Forelimb muscle (tissue), 1 donor: ENCODE measurements at places on chromosomes 4 and X. TPM values are rescaled to one million over a fixed set of nuclear protein-coding genes. Genes with fewer than 3 reads are reported as not detected.

The MID2 gene
- 8.3 TPM for polyA plus RNA-seq

- DNase-seq, result no peak
Observed at GRCh38 chr4:142559986-142560385, 286.1 kb downstream of the INPP4B start.

DNA sequence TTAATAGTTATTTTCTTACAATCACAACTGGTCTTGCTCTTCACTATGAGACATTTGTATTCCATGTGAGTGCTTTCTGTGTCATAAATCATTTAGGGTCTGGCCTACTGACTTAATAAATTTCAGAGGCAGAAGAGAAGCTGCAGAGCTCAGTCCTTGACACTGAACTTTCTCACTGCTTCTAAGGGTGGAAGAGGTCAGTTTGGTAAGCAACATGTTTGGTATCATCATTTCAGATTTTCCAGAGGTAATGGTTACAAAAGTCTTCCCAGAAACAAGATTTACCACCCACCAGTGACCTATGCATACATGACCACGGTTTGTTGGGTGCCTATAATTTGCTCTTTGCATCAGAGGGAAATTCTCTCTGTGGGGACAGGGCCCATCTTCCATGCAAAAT lies 148.6 kb downstream of the NR3C2 start:
- no peak for DNase-seq

The RBMXL3 gene
- polyA plus RNA-seq, result not detected

- DNase-seq, result no peak
Observed at GRCh38 chrX:78710171-78710570, 37.3 kb upstream of the LPAR4 start.

The KIF4A gene
- 5.5 TPM for polyA plus RNA-seq

The TASL gene
- polyA plus RNA-seq, result 0.58 TPM

DNA sequence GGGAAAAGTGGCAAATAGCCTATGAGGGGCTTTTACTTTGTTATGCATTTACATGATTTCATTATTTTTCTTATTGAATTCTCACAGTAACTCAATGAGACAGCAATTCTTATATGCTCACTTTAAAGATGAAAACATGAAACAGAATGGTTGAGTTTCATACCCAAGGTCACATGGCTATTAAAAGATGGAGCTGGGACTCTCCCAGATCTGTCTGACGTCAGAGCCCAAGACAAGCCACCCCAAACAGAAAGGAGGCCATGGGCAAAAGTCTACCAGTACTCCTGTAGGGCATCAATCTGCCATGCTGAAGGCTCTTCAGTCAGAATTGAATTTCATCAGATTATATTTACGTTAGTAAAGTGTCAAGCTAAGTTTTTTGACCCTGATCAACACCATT lies 13.2 kb downstream of the HSD17B11 start:
- DNase-seq, result no peak

The C4orf50 gene
- 0.01 TPM for polyA plus RNA-seq

The GLUD2 gene
- polyA plus RNA-seq, result 2.5 TPM

DNA sequence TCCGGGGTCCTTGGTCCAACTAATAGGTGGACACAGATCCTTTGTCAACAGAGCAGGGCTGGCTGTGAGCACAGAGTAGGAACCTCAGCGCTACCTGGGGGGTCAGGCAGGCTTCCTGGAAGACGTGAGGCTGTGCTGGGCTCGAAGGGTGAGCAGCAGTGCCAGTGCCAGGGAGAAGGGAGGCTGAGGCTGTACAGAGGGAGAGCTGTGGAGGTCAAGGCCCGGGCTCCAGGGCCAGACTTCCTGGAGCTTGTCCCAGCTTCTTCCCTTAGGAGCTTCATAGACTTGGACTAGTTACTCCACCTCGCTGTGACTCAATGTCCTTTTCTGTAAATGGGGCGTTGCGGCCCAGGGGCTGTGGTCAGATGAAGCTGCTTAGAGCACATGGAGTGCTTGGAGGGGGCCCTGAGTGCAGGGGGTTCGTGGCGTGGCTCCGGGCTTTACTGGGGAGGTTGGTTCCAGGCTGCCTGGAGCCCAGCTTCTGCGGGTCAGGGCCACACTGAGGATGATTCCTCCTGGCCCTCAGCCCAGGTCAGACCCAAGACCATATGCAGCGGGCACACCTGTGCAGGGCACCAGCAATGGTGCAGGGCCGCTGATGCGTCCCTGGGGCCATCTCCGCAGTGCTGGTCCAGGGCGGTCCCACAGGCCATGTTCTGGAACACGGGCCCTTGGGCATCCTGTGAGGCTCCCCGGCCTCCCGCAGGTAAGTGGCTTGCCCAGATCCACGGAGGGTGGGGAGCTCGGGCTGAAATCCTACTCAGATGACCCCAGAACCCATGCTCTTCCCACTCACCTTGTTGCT lies 98.1 kb downstream of the DCTD start:
- no peak for DNase-seq

- DNase-seq, result no peak
Observed at GRCh38 chr4:158671665-158671914, at the start of gene C4orf46. C4orf46 (minus strand) TSS chr4:158671887; CDS start chr4:158671801, 86 bp downstream.

- no peak for DNase-seq
Observed at GRCh38 chrX:13263560-13264251, 56.1 kb downstream of the ATXN3L start.

DNA sequence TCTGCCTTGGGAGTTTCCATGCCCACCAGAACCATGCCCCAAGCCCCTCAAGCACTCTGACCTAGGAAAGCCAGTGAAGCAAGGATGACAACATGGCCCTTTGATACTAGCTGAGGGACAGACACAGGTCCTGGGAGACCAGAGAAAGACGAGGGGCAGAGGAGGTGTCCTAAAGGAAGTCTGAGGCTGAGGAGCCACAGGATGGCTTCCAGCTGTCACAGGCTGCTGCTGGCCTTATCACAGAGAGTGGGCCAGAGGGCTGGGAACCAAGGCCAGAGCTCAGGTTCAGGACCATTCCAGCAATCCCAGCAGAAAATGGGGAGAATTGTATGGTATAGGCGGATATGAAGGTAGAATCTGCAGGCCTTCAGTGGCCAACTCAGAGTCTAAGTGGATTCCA lies 31.7 kb upstream of the MSANTD1 start:
- no peak for DNase-seq

The SYN1 gene
- 11.6 TPM for polyA plus RNA-seq

GRCh38 chrX:39327255-39327654 lies 526.0 kb downstream of the MID1IP1 start:
- no peak for DNase-seq

DNA sequence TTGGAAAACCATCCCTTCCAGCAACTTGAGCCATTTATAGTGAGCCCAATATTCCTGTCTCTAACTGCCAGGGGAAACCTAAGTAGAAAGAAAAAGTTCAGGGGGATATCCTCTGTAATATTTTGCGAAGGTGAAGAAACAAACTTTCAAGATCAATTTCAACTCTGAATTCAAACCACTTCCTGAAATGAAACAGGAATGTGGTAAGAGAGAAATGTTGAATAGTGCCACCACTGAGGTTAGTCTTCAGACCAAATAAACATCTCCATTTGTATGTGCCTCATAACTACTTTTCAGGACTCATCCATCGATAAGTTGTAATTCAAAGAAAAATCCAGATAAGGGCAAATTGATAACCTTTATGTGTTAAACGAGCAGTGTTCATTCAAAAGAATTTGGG lies 128.7 kb downstream of the GABRB1 start:
- DNase-seq, result no peak

The MAGEA2B gene
- not detected for polyA plus RNA-seq

GRCh38 chr4:125624951-125625350 lies 310.2 kb downstream of the FAT4 start:
- no peak for DNase-seq

The RIBC1 gene
- 0.32 TPM for polyA plus RNA-seq

GRCh38 chr4:57691370-57691769 lies 581.2 kb upstream of the IGFBP7 start:
- no peak for DNase-seq

DNA sequence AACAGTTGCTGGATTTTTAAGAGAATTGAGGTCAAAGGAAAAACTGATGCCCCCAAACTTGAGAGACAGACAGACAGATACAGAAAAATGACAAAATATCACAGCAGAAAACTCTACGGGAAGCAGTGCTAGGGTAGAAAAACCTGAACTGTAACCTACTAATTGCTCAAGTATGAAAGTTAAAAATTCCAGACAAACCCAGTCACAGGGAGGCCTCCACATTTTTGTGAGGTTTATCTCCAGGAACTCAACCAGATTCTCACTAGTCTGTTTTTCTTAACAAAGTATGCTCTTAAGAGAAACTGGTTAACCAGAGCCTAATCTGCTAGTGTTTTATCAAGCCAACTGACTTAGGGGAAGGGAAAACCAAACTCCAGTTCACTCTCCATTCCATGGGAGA lies 19.9 kb upstream of the PPP3CA start:
- no peak for DNase-seq

DNA sequence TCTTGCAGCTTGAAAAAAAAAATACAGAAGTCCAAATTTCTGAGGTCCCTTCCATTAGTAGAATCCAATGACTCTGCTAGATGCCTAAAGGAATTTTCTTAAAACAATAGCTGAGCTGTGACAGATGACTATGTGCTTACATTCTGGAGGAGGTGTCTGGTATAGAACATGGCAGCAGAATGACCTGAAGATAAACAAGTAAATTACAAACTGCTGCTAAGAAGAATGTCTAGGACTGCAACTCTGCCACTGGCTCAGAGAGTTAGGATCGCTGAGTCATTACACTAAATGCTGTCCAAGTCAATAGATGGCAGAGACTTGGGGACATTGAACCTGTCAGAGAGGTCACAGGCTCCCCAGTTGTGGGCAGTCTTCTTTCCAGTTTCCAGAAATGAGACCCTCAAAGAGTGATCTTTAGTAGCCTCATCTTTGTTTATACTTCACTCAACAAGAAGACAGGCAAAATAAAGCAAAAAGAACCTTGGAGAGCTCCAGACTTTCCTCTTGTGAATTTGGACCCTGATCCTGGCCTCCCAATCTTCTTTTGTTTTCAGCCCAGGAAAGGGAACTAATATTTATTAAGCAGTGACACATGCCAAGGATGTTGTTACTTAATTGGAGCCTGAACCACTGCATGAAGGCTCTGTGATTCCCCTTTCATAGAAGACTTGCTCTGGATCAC lies 56.4 kb upstream of the SCML1 start:
- no peak for DNase-seq

DNA sequence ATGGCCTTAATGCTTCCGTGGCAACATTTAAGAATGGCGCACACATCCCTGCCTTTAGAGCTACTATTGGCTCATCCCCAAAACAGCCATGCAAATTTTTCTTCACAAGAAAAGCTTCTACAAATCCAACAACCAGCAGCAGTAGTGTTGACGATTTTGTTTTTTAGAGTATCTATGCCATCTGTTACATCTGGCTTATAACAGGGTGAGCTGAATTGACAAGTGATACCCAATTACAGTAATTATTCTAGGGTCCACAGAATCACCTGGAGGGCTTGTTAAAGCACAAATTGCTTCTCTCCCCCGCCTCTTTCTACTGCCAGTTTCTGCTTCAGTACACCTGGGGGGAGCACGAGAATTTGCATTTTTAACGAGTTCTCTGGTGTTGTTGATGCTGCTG lies 34.1 kb downstream of the DCHS2 start:
- no peak for DNase-seq

The CXCL11 gene
- polyA plus RNA-seq, result not detected

DNA sequence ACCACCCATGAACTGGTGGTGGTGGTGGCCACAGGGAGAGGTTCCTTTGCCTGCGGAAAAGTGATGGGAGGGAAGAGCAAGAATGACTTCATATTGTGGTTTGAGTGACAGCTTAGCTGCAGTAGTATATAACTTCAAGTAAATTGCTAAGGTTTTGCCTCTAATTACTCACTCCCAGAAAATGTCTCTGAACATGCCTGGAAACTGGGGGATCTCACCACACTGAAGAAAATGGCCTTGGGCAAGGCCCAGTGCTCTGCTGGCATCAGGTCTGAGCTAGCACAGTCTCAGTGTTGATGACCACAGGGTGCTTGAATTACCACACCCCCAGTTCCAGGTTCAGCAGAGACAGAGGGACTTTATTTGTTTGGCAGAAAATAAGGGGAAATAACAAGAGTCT lies 2085.4 kb downstream of the ARAP2 start:
- DNase-seq, result no peak

GRCh38 chrX:29281078-29281742 lies 694.0 kb downstream of the IL1RAPL1 start:
- DNase-seq, result no peak

The CSAG2 gene
- polyA plus RNA-seq, result not detected
